ENCODE measurements at places on chromosomes 1 and 21.

DNA sequence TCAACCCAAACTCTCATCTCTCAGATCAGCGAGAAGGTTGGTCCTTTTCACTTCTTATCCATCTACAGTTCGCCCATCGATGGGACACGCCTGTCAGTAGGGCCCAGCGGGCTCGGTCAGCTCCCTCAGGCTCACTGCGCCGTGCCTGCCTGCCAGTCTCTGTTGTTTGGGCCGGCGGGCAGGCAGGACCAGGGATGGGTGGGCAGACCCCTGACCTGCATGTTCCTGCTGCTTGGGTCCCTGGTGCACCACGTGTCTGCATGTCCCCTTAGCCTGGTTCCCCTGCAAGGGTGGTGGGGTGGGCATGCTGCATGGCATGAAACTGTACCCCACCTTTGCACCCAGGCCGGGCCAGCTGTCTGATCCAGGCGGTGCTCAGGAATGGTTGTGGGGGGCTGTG, 52.4 kb downstream of the PTPRF start:
- DNase-seq, result no peak

GRCh38 chr1:19011845-19012231, 55.4 kb upstream of the IFFO2 start:
- DNase-seq, result no peak

- peak; percentile 58 for DNase-seq
Measured at GRCh38 chr1:32981003-32981901, 16.6 kb upstream of the RNF19B start.

DNA sequence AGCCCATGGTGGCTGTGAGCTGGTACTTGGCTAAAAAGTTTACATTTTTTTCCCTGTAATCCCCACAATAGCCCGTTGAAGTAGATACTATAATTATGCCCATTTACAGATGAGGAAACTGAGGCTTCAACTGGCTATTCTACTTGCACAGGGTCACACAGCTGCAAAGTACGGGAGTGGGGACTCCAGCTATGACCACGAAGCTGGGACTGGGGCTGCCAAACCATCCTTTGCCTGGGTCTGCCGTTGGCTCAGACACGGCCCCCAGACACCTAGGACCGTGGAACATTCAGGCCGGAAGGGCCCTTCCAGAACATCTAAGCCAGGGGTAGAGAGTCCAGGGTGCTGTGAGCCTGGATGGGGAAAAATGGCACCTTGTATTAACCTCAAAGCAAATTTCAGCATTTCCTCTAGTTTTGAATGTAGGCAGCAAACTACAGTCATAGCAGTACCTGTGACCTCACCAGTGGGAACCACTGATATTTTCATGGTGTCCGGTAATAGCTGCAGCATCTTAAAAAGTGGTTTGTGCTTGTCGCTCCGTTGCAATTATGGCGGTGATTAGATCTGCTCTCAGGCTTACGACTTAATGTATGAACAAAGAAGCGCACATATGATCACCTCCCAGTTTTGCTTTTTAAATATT, 4.3 kb downstream of the TP73 start:
- peak; percentile 24 for DNase-seq

- DNase-seq, result no peak
Measured at GRCh38 chr1:157399343-157399983, 152.9 kb downstream of the FCRL5 start.

GRCh38 chr1:162390396-162391185, 9.1 kb downstream of the C1orf226 start:
- no peak for DNase-seq

GRCh38 chr1:16349847-16350406, 2.4 kb downstream of the FBXO42 start:
- no peak for DNase-seq

GRCh38 chr1:55650444-55650843, 435.3 kb upstream of the USP24 start:
- DNase-seq, result no peak

DNA sequence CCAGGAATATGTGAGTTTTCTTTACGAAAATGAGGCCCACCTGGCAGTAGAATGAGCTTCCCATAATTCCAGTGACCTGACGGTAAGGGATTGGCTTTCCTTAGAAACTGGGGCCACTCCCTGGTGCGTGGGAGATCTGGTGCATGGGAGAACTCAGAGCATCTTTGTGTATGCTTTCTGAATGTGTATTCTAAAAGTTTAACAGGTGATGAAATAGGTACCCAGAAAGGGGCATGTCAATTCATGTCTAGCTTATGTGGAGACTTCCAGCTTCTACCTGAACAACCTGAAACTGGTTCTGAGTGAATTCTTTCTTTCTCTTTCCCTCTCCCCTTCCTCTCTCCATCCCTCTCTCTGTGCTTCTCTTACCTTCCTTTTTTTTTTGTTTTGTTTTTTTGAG, 15.2 kb upstream of the FCRLA start:
- no peak for DNase-seq

DNA sequence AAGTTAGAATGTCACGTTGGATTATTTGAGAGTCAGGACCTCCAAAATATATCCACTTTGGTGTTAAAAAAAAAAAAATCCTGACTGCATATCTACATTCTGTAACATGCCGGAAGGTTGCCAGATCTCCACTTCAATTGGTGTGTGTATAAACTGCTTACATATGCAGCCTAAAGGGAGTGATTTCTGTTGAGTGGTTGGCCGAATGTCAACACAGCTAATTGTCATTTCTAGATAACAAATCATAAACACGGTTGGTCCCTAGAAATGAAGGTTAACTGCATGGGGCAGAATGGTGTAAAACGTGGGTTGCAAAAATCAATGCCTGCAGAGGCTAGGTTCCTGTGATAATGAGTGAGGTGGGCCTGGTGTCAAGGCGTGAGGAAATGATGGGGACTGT, 15.0 kb upstream of the ROR1 start:
- DNase-seq, result no peak

- DNase-seq, result no peak
Measured at GRCh38 chr21:20377250-20377649, 621.0 kb upstream of the NCAM2 start.

- no peak for DNase-seq
Measured at GRCh38 chr1:202565890-202566602, 144.2 kb downstream of the SYT2 start.

- no peak for DNase-seq
Measured at GRCh38 chr1:234921266-234922062, 207.2 kb downstream of the TOMM20 start.

DNA sequence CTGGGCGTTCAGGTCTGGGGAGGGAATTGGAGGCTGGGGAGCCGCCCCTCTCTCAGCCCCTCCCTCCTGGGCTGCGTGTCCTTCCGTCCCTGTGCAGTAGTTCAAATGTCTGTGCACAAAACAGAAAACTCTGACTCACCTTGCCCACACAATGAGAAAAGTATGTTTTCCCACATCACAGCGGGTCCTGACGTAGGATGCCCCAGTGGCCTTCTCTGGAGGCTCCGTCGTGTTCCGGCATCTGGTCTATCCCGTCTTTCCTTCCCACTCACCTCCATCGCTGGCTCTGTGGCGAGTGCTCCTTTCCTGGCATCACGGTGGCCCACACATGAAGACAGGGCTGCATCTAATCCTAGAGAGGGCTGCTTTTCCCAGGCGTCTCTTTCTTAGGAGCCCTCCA, 224.0 kb downstream of the KAZN start:
- no peak for DNase-seq

- no peak for DNase-seq
Measured at GRCh38 chr1:94037392-94038229, 83.3 kb downstream of the ABCA4 start.

DNA sequence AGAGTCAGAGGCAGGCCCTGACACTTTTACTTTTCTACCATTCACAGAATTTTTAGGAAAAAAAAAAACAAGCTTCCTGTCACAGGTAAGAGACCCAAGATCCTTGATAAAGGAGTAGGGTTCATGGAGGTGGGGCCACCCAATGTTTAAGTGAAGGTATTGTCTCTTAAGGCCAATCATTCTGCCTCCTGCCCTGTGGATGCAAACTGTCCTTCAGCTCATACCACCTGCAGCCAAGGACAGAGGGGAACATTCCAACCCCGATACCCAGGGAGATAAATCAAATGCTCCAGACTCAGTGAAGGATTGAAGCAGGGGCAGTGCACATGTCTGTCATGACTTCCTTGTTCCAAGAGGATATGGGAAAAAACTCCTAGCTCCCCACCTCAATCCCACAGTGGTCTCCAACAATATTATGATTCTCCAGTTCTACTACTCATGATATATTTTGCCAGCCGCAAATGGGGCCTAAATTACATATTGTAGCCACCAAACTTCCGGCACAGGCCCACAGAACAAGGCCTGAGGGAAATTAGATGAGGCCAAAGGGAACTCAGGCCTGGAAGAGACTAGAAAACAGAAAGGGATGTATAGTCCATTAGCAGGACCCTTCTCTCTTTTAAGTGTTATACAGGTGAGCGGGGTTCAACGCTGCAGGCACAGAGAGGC, 59.5 kb downstream of the TRABD2B start:
- DNase-seq, result no peak

- DNase-seq, result no peak
Measured at GRCh38 chr1:228902781-228903433, 167.6 kb downstream of the RHOU start.

DNA sequence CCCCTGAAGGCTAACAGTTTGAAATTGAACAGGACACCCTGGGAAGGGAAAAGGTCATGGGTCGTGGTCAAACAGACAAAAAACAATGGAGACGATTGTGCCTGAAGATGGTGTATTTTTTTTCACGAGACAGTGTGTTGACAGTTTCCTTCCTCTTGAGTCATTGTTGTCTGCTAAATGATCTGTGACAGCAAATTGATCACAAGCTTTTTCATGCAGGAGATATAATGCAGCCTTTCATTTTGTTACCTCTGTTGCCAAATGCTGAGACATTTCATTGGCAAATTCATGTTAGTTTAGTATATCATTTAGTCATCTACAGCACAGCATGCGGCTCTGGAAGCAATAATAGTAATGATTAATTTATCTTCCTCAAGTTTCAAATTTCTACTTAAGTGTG, 27.7 kb downstream of the UBE2U start:
- DNase-seq, result no peak

- no peak for DNase-seq
Measured at GRCh38 chr1:27968692-27969091, 8.9 kb downstream of the XKR8 start.

DNA sequence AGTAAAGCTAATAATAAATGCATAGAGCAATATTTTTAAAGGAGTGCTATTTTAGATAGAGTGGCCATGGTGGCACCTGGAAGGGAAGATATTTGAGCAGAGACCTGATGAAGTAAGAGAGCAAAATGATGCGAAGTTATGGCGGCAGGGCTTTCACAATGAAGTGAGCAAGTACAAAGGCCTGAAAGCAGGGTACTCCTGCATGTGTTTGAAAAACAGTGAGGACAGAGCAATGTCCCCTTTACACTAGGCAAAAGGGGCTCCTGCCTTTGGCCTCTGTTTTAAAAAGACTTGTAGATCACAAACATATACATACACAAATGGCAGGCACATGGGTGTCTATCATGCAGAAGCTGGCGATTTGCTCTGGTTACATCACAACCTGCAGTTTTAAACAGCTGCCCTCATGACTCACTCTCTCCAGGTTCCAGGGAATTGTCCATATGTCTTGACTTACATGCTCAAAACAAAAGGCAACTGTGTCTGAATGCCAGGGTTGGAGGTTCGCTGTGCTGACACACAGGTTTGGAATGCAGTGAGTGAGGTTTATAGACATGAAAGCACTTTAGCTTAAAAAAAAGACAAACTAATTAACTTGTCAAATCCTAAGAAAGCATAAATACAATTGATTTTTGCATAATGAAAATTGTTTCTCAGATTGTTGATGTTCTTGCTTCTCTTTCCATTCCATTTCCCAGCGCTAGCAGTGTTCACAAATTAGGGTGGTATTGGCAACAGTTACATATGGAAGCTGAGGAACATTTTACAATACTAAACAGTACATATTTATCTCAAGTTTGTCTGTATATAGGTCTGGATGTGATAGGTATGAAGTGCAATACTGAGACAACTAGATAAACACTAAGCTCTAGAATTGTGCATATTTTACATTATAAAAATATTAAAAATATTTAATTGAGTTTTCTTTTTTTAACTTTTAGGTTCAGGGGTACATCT, 313.9 kb downstream of the BARHL2 start:
- no peak for DNase-seq

DNA sequence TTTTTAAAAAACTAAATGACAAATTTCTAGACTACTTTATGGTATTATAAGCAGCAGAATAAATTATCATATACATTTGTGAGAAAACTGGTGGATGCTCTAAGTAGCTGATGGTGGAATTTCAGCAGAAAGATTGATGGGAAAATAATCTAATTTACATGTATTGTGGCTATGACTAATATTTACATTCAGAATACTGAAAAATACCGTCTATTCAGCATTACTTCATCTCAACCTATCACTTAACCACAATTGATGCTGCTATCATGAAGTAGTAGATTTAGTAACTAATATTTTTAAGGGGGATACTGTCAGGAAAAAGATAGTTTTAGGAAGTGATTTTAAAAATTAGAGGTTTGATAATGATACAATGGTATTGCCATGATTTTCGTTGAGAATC, 137.9 kb downstream of the IFI44 start:
- DNase-seq, result no peak

- DNase-seq, result no peak
Measured at GRCh38 chr1:65825741-65826140, 33.0 kb downstream of the PDE4B start.

DNA sequence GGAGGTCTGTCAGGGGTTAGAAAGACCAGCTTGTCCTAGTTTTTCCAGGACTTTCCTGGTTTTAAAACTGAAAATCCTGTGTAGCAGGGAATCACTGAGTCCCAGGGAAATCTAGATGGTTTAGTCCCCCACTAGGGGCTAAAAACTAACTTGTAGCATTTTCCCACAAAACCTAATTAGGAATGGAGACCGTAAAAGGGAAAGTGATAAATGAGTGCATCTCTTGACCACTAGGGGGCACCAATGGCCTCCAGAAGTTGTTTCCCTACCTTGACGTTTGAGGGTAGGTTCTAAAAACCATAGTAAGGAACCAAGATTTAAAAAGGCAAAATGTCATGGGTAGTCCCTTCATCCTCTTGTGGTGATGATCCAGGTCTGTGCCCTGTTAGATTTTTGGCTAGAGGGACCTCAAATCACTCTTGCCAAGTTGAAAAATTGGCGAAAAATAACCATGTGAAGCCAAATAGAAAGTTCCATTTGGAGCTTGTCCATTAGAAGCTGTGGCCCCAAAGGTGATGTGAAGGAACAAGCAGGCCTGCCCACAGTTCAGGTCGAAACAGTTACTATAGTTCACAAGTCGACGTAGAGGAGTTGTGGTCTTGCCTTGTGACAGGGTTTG, 24.5 kb downstream of the CLIC6 start:
- peak; percentile 58 for DNase-seq

- no peak for DNase-seq
Measured at GRCh38 chr1:190399233-190399632, 78.4 kb downstream of the BRINP3 start.

DNA sequence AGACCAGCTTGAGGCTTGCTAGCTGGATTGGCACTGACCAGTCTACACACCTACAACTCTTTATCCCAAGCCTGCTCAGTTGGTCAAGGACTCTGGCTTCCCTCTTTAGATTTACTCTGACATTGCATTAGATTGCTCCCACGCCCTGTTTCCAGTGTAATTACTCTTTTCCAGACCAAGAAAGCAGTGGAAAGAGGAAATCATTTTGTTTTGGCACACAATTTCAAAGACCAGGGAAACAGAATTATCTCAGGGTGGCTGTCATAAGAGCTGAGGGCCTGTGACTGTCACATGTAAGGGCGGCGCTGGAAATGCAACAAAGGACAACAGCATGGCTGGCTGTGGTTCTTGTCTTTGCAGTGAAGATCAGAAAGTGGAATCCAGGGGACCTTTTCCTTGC, 302.7 kb downstream of the HHAT start:
- DNase-seq, result no peak
